Urinary bladder (tissue), 4 donors: ENCODE measurements at places on chromosomes 12 and 14. TPM values are rescaled to one million over a fixed set of nuclear protein-coding genes. Genes with fewer than 3 reads are reported as not detected.

The TAS2R9 gene
- 0.37 TPM for total RNA-seq

DNA sequence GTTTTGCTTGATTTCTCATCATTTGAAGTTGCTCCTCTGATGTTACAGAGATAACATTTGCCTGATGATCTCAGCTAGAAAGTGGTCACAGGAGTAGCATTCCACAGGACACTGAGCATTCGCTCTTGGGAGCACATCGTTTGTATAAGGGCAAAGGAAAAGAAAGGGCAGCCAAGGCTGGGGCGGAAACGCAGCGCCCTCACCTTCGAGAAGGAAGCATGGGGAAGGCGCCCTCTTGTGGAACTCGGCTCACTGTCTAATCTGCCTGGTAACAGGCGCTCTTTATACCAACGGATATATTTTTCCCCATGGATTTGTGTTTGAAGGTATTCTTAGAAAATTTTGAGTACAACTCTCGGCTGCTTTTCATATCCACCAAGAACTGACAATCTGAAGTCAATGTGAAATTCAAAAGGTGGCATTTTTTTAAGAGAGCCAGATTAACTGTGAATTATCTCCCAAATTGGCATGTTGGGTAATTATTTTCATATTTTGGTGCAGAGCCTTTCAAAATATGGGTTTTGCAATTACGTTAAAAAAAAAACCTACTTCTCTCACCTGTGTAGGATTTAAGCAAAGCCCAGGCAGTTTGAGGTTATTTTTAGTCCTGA, 172.7 kb downstream of the CAND1 start:
- no peak for DNase-seq

DNA sequence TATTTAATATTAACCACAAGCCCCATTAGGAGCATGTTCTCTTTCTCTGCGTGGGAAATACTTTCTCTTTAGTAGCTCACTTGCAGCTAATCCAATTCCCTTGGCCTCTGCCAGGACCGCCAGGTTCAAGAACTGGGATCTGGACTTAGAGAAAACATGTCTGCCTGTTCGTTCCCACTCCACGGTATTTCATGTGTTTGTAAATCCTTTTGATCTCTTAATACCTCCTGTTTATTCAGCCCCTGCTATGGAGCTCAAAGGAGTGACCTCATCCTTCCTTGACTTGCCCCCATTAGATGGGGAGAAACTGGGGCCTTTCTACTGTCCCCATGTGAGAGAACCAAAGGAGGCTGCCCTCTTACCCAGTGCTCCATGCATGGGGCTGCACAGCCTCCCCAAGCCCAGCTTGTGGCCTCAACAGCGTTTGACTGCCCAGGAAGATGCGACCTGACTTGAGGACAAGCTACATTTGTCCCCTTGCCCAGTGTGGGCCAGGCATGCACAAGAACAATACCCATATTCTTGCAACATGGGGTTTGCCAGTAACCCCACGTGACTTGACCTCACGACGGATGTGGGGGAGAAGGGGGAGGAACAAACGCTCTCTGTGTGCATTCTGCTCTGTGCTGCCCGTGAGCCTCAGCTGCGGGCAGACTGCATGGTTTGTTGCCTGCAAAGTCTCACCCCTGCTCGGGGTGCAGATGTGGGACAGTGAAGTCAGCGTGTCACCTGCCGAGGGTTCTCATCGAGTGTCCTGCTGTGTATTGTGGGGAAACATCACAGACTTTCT, 30.3 kb downstream of the CD9 start:
- DNase-seq, result no peak

DNA sequence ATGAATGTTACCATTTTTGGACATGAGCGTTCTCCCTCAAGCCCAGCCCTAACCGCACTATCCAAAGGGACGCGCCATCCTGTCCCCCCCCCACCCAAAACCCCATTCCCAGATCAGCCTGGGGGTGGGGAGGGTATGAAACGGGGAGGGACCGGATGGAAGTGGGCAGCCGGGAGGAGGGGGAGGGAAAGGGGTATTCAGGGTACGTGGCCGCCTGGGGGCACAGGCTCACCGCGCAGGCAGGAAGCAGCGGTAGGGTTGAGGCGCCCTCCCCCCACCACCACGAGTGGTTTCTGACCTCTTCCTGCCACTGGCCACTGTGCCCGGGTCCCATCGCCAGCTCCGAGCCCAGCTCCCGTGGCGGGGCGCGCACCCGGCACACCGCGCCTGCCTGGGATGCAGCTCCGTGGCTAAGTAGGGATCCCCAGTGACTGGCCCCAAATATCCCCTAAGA, 1.4 kb downstream of the ACTN1 start:
- DNase-seq, result no peak

DNA sequence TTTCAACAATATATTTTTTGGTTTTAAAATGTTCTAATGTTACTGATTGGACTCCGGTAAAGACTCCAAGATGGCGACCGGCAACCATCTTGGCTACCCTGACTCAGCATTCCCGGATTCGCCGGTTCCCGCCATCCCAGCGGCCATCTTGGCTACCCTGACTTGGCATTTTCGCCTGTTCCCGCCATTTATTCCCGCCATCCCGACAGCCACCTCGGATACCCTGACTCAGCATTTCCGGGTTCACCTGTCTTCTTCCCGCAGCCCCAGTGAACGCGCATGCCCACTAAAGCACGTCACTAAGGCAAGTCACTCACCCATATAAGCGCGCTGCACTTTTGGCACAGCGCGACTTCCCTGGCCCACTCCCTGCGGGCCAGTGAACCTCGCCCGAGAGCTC, 9.0 kb upstream of the LRFN5 start:
- DNase-seq, result no peak
